Stomach (tissue), 19 donors: ENCODE measurements at places on chromosomes 12 and 14. TPM values are rescaled to one million over a fixed set of nuclear protein-coding genes. Genes with fewer than 3 reads are reported as not detected.

KCNH3 gene
- total RNA-seq = not detected

NR2C1 gene
- 32.2 TPM for total RNA-seq

STYK1 gene
- 12.0 TPM for total RNA-seq

CAPZA3 gene
- not detected for total RNA-seq

LRTM2 gene
- total RNA-seq = not detected

TAS2R7 gene
- total RNA-seq = not detected

UNC79 gene
- 1.3 TPM for total RNA-seq

OTUB2 gene
- not detected for total RNA-seq

ANKS1B gene
- not detected for total RNA-seq

ADSS1 gene
- 7.1 TPM for total RNA-seq

DDX51 gene
- total RNA-seq = 7.0 TPM

GPR135 gene
- 4.0 TPM for total RNA-seq

PRIMA1 gene
- 7.8 TPM for total RNA-seq

PIWIL1 gene
- not detected for total RNA-seq

NRIP2 gene
- total RNA-seq = 24.3 TPM

DDN gene
- total RNA-seq = 0.18 TPM
